ENCODE measurements at places on chromosomes 12 and 14. TPM values are rescaled to one million over a fixed set of nuclear protein-coding genes. Genes with fewer than 3 reads are reported as not detected.

- H3K27ac ChIP-seq, result no peak overlapping the region
- no peak for DNase-seq
- no peaks in the 10 kb centered on the region for H3K4me1 ChIP-seq
Observed at GRCh38 chr12:124655698-124656516, 88.5 kb upstream of the NCOR2 start.

DNA sequence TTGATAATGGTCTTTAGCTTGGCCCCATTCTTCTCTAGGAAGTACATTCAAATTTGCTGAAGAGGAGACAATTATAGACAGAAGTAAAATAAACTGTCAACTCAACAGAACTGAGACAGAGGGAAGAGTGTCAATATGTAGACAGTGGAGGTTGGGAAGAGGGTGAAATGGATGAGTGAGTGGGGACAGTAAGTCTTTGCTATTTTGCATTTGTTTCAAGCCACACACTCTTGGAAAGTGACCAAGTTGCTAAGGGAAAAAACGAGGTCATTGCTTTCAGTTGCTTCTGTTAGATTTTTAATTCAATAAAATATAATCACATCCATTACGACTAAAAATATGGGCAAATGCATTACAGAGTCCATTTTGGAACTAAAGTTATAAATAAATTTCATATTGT is 47.8 kb downstream of the BTBD7 start:
- H3K27ac ChIP-seq, result no peak overlapping the region
- peaks cover 5% of the 10 kb centered on the region for H3K4me1 ChIP-seq
- H3K4me3 ChIP-seq, result no peak overlapping the region

DNA sequence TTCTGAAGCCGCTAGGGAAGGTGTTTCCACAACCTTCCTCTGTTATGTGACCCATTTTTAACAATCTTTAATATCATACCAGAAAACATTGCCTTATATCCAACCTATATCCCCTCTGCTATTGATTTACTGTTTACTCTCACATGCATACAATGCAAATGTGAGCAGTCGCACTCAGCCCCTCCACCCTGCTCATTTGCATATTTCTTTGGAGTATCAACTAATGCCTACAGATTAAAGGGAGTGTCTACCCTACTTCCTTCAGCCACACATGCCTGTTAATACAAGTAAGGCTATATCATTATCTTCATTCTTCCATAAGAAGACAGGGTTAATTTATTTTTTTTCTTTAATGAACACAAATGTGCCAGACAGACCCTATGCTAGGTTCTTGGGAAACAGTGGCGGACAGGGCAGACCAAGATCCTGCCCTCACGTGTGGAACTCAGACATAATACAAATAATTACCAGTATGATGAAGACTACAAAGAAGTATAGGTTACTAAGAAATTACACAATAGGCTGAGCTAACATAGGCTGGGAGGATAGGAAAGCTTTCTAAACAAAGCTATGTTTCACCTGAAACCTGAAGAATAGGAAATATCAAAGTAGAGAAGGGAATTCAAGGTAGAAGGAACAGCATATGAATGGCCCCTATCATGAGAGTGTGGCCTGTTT is 107.3 kb upstream of the MDM1 start:
- H3K27ac ChIP-seq, result no peak overlapping the region
- H3K4me3 ChIP-seq, result no peak overlapping the region
- peaks cover 25% of the 10 kb centered on the region for H3K4me1 ChIP-seq
- no peak for DNase-seq
- H3K36me3 ChIP-seq, result peaks cover 30% of the 10 kb centered on the region
- peaks cover 4% of the 10 kb centered on the region for H3K27me3 ChIP-seq

- peaks cover 89% of the 10 kb centered on the region for H3K4me1 ChIP-seq
- H3K27me3 ChIP-seq, result no peaks in the 10 kb centered on the region
- H3K4me3 ChIP-seq, result peak overlapping the region; percentile 56
- peaks cover 20% of the 10 kb centered on the region for H3K36me3 ChIP-seq
Observed at GRCh38 chr12:92403210-92404175, 257.8 kb upstream of the BTG1 start.

The PPM1H gene
- not detected for total RNA-seq

The MMP17 gene
- 0.39 TPM for total RNA-seq

Measured in activated T-helper 1 cell treated with anti-CD3 and anti-CD28 coated beads, Interleukin-12 subunit alpha, Interleukin-12 subunit beta, Interleukin-2, Interleukin-4 antibody, amounts not matched to agents 30 ng/mL and 10 ng/mL and 1 ng/mL, durations not matched to agents 14 hours and 24 hours and 36 hours (primary cell).